Activated CD4-positive, alpha-beta T cell treated with anti-CD3 and anti-CD28 coated beads, Interleukin-2, amount 10 ng/mL, durations not matched to agents 7 days and 5 days (primary cell): ENCODE measurements at places on chromosomes 7 and 10. TPM values are rescaled to one million over a fixed set of nuclear protein-coding genes. Genes with fewer than 3 reads are reported as not detected.

Gene MPP7
- total RNA-seq: 18.7 TPM

Gene ICA1
- 1.5 TPM for total RNA-seq

Gene ENKUR
- not detected for total RNA-seq

Gene PGAM1
- 406 TPM for total RNA-seq

Gene GDF10
- not detected for total RNA-seq

Gene RNF148
- total RNA-seq: not detected

Gene LGI1
- total RNA-seq: not detected

Gene ZRANB1
- 10.1 TPM for total RNA-seq

Gene INTS15
- 48.3 TPM for total RNA-seq

Gene DOCK1
- 0.05 TPM for total RNA-seq

Gene KIF5B
- 61.3 TPM for total RNA-seq

Gene ANXA8L1
- 0.23 TPM for total RNA-seq

Gene CACNB2
- not detected for total RNA-seq

Gene ZKSCAN1
- total RNA-seq: 66.0 TPM

Gene GNAT3
- total RNA-seq: not detected

Gene TNS3
- total RNA-seq: not detected

Gene OPN4
- total RNA-seq: not detected

Gene CROT
- 12.9 TPM for total RNA-seq

Gene LAMB1
- not detected for total RNA-seq

Gene GPR85
- total RNA-seq: not detected

Gene OSBPL3
- total RNA-seq: 77.5 TPM

Gene PRKAG2
- total RNA-seq: 32.3 TPM

Gene AKR1C2
- total RNA-seq: not detected

Gene EXOC6
- 11.8 TPM for total RNA-seq

Gene H2BK1
- not detected for total RNA-seq

Gene IFIT1B
- not detected for total RNA-seq

Gene GSTO2
- 0.81 TPM for total RNA-seq

Gene KEL
- total RNA-seq: 0.12 TPM

Gene SFRP4
- not detected for total RNA-seq
